Activated CD4-positive, alpha-beta T cell treated with anti-CD3 and anti-CD28 coated beads, Interleukin-2, amount 50 U/mL, for 24 hours (primary cell): ENCODE measurements at places on chromosomes 12 and 14.

GRCh38 chr12:93982771-93983315, 165.5 kb upstream of the PLXNC1 start:
- DNase-seq, result no peak

DNA sequence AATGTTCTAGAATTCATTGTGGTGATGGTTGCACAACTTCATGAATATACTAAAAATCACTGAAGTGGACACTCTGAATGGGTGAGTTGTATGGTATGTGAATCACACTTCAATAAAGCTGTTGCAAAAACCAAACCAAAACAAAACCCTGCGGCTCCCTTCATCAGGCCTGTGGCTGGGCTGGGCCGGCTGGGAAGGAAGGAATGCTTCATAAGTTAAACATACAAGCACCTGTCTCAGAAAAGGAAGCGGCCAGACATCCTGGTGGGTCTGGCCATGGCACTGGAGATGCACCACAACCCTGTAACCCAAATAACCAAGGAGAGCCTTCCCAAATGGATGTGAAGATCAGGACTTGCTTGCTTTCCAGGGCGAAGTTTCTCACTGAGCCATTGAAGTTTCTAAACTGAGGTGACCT, 34.9 kb downstream of the TTC7B start:
- DNase-seq, result no peak

- DNase-seq, result no peak
Observed at GRCh38 chr14:89374908-89375307, 42.1 kb downstream of the FOXN3 start.

DNA sequence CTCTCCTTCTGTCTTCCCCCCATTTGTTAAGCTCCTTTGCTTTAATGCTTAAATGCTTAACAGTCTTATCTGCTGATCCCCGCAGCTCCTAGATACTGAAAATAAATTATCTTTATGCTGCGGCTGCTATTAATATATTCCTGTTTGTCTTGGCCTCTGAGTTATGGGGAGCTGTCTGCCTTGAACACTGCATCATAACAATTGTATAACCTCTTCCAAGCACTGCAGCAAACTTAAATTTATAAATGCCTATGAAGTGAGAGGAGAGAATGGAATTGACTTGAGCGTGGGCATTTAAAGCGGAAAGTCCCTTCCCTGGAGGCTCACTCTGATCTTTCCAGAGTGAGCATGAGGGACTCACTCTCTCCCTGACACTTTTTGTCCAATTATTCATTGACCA, 23.1 kb upstream of the DCP1B start:
- DNase-seq, result no peak

GRCh38 chr12:121903202-121903601, 14.6 kb downstream of the PSMD9 start:
- DNase-seq, result no peak

DNA sequence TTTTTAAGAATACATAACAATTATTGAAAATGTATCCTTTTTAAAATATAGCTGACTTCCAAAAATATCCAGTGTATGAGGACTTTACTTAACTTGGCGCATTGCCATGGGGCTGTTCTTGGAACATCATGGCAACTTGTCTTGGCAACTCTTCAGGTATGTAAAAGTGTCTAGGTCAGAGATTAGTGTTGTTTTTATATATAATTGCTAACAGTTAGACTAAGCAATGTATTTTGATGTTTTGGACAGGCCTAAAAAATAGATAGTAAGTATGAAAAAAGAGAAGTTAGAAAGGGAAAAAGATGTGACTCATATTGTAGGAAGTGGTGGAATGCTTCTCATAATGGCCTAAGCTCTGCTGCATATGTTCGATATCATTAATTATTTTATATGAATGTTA, 70.9 kb downstream of the MON2 start:
- DNase-seq, result no peak

- no peak for DNase-seq
Observed at GRCh38 chr12:111686574-111687105, 787 bp downstream of the ACAD10 start.

- DNase-seq, result no peak
Observed at GRCh38 chr14:68404146-68404527, 388.7 kb downstream of the ZFP36L1 start.

DNA sequence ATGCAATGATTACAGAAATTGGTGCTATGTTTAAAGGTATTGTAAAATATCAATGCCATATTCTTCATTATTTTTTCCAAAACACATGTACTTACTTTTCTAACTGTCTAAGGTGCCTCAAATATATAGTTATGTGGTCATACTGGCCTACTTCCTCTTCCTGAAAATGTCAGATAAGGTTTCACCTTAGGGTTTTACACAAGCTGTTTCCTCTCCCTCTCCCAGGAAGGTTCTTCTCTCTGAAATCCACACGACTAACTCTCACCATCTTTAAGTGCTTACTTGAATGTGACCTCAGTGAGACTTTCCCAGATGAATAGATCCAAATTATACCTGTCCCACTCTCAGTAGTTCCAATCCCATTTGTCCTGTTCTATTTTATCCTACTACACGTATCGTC, 11.6 kb upstream of the CLEC4D start:
- no peak for DNase-seq

- no peak for DNase-seq
Observed at GRCh38 chr12:96121271-96121711, 72.9 kb upstream of the ELK3 start.

- no peak for DNase-seq
Observed at GRCh38 chr12:114006482-114007425, 40.6 kb upstream of the RBM19 start.

- DNase-seq, result no peak
Observed at GRCh38 chr12:54417712-54418440, 1.2 kb downstream of the ITGA5 start.

GRCh38 chr12:68890701-68891113, 42.3 kb downstream of the CPM start:
- no peak for DNase-seq

- no peak for DNase-seq
Observed at GRCh38 chr14:60839657-60840056, 105.1 kb downstream of the MNAT1 start.

DNA sequence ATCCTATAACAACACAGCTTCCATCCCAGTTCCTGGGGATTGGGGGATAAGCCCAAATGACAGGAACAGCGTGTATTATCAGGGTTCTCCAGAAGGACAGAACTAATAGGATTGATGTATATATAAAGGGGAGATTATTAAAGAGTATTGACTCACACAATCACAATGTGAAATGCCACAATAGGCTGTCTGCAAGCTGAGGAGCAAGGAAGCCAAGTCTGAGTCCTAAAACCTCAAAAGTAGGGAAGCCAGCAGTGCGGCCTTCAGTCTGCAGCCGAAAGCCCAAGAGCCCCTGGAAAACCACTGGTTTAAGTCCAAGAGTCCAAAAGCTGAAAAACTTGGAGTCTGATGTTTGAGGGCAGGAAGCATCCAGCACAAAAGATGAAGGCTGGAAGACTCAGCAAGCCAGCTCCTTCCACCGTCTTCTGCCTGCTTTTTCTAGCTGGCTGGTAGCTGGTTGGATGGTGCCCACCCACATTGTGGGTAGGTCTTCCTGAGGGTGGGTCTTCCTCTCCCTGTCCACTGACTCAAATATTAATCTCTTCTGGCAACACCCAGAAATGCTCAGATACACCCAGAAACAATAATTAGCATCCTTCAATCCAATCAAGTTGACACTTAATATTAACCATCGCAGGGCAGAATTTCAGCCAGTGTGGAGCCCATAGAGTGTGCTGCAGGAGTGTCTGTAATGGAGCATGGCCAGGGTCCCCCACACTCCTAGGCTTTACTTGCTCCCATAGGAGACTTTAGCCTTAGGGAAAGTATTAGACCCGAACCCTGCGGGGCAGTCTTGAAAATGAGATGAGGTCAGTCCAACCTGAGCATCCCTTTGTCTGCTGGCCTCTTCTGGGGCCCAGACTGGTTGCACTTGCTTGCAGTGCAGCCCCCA, 111.1 kb downstream of the SINHCAF start:
- no peak for DNase-seq

GRCh38 chr14:46769292-46769691, 117.7 kb upstream of the RPL10L start:
- DNase-seq, result no peak

DNA sequence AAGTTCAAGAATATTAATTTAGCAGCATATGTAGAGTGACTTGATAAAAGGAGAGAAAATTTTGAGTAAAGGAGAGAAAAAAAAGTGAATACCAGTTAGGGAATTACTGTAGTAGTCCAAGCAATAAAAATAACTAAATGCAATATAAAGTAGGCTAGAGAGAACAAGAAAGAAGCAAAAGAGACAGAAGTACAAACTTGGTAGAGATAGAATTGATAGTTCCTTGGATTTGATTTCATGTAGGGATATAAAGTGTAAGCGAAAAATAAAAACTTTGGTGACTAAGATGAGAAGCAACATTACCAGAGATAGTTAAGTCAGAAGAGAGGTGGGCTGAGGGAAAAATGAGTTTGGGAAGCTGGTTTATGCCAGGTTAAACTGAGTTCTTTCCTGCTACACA, 252.4 kb downstream of the SEC23A start:
- DNase-seq, result no peak

DNA sequence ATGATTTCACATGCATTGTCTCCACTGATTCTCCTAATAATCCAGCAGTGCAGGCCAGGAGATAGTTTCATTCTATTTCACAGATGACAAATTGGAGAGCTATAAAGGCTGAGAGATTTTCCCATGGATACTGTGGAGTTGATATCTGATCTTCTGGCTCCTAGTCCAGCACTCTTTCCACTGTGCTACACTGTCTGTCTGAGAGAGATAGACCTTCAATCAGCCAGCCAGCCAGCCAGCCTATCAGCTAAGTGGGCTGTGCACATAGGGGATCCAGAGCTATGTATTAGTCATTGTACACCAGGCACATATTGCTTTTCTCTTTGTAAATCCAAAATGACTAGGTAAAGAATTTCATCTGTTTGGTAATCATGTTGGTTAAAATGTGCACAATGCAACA, 91.8 kb upstream of the ATP2B1 start:
- no peak for DNase-seq

- DNase-seq, result no peak
Observed at GRCh38 chr14:74945261-74945851, 10.0 kb downstream of the PGF start.

- no peak for DNase-seq
Observed at GRCh38 chr14:73750531-73750901, 36.3 kb upstream of the PNMA1 start.

DNA sequence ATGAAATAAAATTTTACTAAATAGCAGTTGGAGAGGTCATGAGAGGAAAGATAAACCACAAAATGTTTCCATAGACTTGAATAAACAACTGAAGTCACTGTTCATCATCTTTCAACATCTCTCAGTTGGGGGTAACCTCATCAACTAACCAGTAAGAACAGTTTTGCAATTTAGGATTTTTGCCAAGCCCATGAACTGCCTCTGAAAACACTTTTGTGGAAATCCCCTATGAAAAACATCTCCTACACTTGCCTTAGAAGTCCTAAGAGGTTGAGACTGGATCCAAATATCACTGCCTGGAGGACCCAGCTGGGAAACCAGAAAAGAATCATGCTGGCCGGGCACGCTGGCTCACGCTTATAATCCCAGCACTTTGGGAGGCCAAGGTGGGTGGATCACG, 273.1 kb downstream of the C12orf50 start:
- DNase-seq, result no peak

DNA sequence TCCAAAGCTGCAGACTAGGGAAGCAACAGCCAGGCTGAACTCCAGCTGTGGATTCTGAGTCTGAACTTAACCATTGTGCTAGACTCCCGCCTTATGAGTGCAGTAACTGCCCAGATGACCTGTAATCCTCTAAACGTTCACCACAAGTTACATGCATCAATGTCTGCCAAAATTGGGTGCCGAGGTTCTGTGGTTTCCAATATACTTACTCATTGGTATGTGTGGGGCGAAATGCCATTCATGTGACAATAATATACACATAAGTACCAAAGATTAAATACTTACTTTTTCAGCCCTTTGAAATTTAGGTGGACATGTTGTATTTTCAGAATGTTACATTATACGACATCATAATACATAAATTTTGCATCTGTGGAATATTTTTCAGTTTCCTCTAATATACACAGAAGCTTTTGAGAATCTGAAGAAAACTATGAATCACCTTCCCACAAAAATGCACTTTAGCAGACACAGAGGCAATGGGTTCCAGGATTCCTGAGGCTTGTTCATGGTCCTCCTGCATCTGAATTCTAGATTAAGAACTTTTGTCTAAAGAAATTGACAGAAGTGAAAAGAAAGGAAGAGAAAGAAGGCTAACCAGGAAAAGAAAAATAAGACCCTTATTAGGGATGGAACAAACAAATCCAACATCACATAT, 31.7 kb downstream of the GRIP1 start:
- DNase-seq, result no peak

GRCh38 chr14:75274899-75275569, 3.6 kb upstream of the FOS start:
- DNase-seq, result no peak

GRCh38 chr14:96125536-96125935, 79.1 kb upstream of the BDKRB2 start:
- DNase-seq, result no peak

- no peak for DNase-seq
Observed at GRCh38 chr12:55666508-55666907, 29.8 kb downstream of the OR10P1 start.

- peak; percentile 60 for DNase-seq
Observed at GRCh38 chr14:73758392-73759182, 44.4 kb upstream of the PNMA1 start.

- no peak for DNase-seq
Observed at GRCh38 chr14:23646648-23647549, 10.7 kb downstream of the DHRS2 start.

- DNase-seq, result no peak
Observed at GRCh38 chr12:89499857-89500256, 24.7 kb downstream of the GALNT4 start.

DNA sequence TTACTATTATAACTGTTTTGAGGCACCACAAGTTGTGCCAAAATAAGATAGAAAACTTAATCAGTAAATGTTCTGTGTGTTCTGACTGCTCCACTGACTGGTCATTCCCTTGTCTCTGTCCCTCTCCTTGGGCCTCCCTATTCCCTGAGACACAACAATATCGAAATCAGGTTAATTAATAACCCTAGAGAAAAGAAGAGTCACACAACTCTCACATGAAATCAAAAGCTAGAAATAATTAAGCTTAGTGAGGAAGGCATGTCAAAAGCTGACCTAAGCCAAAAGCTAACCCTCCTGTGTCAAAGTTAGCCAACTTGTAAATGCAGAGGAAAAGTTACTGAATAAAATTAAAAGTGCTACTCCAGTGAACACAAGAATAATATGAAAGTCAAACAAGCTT, 53.8 kb upstream of the CCDC196 start:
- no peak for DNase-seq
